ENCODE measurements at places on chromosomes 11 and 22.
A peak's percentile ranks its signal among the peaks of the same experiment; 100 is the strongest.

DNA sequence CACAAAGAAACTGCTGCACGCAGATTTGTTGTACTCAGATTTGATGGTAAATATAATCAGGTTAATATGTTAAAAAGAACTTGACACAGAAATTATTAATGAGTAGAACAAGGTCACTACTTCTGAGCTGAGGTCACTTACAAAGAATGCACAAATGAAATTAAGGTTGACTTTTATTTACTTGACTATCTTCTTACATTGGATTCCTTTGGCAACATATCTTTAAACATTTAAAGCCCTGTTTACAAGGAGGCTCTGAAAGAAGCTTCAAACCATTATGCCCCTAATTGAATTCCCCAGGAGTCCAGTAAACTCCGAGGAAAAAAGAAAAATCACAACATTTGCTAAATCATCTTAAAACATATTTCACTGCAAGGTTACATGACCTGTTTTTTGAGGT is 245.5 kb downstream of the SOX6 start:
- no peak for DNase-seq

- DNase-seq: peak; percentile 21
Measured at GRCh38 chr11:96338910-96339705, 3.9 kb downstream of the MAML2 start.

DNA sequence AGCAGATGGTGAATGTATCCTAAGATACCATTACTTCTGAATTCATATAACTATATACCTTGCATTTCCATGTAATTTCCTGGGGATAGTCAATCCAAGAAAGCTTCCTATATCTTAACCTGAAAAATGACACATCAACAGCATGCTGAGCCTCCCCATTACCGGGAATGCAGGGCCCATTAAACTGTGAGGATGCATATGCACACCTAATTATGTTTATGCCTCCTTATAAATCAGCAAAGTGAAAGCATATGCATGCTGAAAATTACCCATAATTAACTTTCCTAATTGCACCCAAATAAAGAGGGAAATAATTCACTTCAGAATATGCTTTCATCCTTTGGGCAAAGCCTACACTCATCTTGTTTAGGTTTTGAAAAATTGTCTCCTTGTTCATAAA is 663.0 kb downstream of the KCNA4 start:
- DNase-seq: no peak

GRCh38 chr22:39293766-39294368 is 25.6 kb downstream of the RPL3 start:
- no peak for DNase-seq

DNA sequence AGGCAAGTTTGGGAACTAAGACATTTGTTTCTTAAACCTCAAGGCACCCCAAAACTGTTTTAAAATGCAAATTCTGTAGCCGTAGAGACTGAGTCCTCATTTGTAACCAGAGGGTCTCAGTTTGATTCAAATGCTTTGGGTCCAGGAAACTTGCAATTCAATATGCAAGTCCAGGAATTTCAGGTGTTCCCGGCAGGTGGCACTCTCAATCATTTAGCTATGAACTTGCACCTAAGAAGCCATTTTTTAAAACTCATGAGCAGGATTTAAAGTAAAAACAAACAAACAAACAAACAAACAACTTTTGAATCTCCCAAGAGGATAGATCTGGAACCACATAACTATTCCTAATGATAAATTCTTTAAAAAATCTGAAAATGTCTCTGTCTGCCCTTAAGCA is 8.7 kb upstream of the ABTB2 start:
- no peak for DNase-seq

DNA sequence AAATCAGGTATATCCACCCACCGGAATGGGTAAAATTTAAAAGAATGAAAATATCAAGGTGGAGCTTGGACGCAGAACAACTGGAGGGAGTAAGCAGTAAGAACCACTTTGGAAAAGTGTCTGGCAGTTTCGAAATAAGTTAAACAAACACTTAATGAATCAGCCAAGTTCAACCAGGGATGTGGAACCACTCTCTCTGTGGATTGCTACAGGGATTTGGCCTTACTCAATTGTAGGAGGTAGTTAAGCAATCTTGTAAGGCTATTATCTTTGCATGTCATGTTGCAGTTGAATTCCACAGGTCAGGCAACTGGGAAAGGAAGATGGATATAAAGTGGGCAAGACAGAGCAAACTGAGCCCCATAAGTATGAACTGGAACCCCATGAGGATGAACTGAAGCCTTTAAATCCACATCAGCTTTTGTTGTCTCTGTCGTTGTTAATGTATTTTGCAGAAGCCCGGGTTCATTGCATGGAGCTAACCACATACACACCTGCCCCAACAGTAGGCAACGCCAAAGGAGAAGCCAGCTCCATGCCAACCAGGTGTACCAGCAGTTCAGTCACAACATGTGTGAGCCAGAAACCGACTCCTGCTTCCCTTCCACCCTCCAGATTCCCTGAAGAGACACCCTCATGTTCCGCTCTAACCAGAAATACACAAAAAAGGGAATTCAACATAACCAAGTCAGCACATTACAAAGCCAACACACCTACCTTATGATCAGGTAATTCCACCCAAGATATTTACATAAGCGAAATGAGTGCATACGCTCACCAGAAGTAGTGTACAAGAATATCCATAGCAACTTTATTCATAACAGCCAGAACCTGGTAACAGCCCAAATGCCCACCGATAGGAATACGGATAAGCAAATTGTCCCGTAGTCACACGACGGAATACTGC is 8.0 kb upstream of the SLC43A3 start:
- DNase-seq: peak; percentile 92

Data from GM03348 (cell line).